SK-N-SH (cell line): ENCODE measurements at places on chromosomes 5 and 9. TPM values are rescaled to one million over a fixed set of nuclear protein-coding genes. Genes with fewer than 3 reads are reported as not detected.
A peak's percentile ranks its signal among the peaks of the same experiment; 100 is the strongest.

DNA sequence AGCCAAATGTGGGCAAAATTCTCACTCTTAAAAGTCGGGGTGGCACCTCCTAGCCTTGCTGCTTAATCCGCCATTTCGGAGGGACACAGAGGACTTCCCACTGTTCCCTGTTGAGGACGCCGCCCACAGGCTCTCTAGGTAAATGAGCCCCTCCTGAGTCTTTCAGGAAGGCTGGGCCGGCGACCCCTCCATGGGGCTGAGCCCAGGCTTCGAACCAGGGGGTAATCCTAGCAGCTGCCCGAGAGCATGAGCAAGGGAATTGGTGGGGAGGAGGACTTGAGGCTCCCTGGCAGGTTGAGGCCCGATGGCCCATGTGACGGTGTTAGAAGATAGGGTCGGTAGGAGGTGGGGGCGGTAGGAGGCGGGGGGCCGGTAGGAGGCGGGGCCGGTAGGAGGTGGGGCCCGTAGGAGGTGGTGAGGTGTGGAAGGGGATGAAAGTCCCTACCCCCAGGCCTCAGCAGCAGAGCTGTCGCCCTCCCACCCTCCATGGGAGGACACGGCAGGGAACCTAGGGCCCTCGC, 17.1 kb downstream of the SLC12A7 start:
- no peak for DNase-seq

DNA sequence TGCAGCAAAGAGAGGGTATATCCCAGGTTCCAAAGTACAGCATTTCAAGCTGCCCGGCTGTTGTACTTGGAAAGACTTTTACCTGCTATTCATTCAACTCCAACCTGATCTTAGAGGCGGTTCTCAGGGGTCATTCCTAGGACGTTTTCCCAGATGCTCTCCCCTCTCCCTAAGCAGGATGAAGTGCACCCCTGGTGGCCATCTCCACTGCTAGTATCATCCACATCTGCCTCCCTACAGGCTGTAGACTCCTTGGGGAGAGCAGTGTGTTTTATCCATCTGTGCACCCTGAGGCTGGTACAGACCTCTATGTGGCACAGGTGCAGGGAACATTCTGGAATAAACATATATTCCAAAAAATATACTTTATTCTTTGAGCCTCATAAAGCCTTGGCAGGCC, 56.8 kb downstream of the PTPN3 start:
- DNase-seq = peak; percentile 26

GRCh38 chr5:159286420-159287035, 23.4 kb downstream of the UBLCP1 start:
- DNase-seq = peak; percentile 37

Gene ACSL6
- polyA plus RNA-seq = 0.29 and 0.46 TPM in 2 replicates

DNA sequence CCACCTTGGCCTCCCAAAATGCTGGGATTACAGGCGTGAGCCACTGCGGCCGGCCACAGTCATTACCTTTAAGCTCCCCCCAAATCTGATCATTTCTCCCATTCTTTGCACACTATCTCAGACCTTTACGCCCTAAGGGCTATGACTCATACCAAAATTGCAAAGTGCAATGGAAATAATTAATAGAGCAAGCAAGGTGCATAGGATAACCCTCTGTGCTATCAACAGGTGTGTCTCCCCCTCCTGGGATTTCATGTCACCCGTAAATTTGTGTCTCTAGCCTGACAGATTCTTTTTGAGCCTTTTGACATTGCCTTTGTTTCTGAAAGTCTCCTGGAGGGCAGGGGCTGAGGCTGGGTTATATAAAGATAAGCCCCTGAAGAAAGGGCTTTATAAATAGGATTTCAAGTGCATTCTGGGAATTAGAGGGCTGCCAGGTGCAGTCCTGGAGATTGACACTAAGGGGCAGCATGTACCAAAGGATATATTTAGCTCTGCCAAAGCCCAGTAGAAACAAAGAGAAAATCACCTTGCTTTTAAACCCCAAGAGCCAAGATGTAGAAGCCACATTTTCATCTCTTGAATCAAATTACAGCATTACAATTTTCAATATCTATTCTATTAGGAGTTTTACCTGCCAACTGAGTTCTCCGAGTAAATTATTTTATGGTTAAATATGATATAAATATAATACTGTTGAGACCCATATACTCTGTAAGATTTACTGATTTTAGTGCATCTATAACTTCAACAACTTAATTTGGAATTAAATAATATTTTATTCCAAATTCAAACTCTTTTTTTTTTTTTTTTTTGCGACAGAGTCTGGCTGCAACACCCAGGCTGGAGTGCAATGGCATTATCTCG, 18.2 kb downstream of the S100Z start:
- DNase-seq = peak; percentile 74

GRCh38 chr5:96220610-96221390, 212.2 kb downstream of the PCSK1 start:
- no peak for DNase-seq
